Stimulated activated CD4-positive, alpha-beta T cell treated with anti-CD3 and anti-CD28 coated beads, Interleukin-1b, Interleukin-23, amount 100 ng/mL, for 1 hour (primary cell): ENCODE measurements at places on chromosomes 11 and 22.

- DNase-seq, result no peak
Measured at GRCh38 chr11:57604296-57605027, 7.0 kb downstream of the SERPING1 start.

- no peak for DNase-seq
Measured at GRCh38 chr11:27611947-27612455, 88.3 kb downstream of the BDNF start.

DNA sequence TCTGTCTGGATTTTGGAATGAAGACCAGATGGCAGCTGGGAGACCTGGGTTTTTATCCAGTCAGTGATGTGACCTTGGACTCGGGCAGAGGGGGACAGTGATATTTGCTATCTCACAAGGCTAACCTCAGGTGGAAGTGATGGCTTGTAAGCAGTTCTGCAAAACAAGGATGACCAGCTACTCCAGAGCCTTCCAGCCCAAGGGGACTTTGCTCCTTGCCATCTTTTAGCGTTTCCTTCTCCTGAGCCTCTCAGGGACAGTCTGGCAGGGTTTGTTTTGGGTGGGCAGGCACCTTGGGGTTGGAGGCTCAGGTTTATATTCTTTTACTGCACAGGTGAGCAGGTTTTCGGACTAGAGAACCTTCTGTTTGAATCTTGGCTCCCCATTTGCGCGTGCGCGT, 9.5 kb upstream of the OSBP2 start:
- DNase-seq, result no peak

DNA sequence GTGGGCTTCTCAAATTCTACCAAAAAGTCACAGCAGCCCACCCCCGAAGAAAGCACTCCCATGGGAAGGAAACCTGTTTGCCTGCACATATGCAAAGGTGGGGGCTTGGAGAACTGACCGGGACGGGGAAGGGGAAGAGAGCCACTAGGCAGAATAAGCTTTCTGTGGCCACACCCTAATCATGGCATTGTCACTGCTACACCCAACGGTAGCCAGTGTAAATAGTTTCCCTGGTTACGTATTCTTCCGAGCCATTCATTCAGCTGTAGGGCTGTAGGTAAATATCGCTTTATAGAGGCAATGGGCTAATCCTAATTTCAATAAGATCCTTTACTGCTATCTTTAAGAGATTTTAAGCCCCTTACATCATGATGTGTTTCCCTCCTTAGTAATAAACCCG, 61.7 kb downstream of the PRDM11 start:
- DNase-seq, result no peak

DNA sequence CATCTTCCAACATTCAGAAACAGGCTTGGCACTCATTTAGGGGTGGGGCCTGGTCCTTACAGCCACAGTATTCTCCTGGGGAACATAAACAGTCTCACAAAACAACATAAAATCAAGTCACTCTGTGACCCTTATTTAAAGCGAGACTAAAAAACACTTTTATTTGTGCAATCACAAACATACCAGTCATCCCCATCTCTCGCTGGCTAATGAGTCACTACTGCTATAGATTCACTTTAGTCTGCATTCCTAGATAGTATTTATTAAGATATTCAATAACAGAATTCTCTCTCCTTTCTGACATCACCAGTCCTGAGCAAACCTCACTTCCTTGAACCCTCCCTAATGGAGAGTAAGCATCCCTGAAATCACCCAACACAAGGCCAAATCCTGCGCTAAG, 68.0 kb downstream of the ZBTB44 start:
- no peak for DNase-seq

DNA sequence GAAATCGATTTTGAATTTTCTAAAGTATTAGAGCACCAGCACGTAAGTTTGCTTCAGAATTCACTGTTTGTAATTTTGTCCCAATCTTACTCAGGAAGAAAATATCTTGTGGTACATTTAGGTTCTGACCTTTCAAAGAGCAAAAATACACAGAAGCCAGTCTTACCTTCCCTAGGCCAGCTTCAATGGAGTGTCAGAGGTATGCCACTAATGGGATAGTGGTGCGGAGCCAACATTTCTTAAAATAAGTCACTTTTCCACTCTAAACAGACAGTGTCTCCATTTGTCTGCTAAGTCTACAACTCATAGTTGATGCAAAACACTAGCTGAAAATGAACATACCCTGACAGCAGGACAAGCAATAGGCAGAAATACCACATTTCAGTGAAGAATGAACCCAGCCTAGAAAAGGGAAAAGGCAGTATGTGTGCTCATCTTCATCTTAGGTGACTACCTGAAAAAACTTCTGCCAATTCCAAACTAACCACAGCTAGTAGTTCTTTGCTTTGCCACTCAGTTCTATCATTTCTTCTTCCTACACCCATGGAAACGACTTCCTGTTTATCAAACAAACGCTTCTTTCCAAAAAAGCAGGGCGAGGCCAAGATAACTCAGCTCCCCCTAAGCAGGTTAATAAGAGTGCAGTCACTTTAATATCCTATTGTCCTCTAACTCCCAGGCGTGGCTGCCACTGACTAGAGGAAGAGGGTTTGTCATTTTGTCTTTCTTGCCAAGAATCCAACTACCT, 94.0 kb upstream of the APOA1 start:
- no peak for DNase-seq

- DNase-seq, result no peak
Measured at GRCh38 chr11:91717169-91717568, 507.4 kb upstream of the FAT3 start.

- DNase-seq, result no peak
Measured at GRCh38 chr11:121762820-121763219, 310.1 kb upstream of the SORL1-AS1 start.

DNA sequence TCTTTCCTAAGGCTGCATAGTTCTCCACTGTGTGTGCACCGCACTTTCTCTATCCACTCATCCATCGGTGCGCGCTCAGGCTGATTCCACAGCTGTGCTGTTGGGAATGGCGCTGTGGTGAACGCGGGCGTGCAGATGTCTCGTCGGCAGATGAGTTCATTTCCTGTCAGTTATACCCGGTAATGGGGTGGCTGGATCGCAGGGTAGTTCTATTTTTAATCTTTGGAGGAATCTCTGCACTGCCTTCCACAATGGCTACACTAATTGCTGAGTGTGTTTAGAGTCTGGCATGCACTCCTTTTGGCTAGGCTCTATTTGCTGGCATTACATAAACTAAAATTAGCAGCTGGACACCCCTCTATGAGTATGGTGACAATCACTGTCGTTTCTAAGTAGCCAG, 27.9 kb upstream of the KRTAP5-7 start:
- DNase-seq, result no peak

DNA sequence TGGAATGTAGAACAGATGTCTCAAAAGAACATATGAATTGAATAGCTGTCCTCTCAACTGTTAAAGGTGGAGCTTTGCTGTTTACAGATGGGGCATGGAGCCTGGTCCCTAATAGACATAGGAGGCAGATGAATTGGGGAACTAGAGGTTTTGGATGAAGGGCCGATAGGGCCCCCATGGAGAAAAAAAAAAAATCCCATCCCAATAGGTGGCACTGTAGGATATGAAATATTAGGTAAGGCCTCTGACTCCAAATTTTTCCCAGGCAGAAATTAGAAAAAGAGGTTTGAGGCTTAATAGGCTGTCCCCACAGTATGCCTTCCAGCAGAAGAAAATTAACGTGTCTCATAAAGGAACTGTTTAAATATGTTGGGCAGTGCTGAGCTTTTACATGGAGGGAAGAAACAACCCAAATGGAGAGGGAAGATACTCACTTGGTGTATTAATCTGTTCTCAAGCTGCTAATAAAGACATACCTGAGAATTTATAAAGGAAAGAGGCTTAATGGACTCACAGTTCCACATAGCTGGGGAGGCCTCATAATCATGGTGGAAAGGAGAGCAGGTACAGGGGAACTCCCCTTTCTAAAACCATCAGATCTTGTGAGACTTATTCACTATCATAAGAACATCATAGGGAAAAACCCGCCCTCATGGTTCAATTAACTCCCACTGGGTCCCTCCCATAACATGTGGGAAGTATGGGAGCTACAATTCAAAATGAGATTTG, 30.1 kb upstream of the TMEM45B start:
- no peak for DNase-seq

DNA sequence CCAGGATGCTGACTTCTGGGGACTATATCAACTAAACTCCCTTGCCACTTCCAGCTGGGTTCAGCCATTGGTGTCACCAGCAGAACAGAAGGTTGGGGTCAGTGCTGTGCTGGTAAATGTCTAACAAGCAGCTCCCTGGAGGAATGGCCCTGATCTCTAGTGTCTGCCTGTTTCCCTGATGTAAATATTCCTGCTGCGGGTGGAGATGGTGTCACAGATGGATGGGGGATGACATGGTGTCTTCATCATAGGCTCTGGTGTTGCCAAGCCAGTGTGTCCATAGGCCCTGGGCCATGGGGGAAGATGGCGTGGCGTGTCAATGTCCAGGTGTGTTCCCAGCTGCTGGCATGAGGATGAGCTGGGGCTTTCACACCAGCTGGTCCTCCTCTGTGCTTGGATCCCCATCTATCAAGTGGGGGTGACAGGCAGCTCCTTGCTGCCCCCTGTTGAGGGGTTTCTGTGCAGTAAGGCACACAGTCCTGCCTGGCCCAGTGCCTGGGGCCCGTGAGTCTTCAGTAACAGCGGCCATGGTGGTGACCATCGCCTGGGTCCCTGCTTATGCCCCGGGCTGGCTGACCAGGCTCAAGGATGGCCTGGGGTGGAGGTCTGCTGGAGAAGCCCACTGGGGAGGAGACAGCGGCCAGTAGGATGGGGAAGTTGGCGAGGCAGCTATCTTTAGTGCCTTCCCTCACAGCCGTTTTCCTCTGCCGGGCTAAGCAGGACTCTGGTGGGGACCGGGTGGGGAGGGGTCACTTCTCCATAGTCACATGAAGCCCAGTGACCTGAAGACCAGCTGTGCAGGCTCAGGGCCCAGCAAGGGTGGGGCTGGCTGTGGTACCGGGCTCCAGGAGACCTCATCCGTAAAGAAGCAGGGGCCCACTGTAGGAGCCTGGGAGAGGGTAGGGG, 12.7 kb downstream of the RPL3 start:
- DNase-seq, result no peak

- DNase-seq, result no peak
Measured at GRCh38 chr11:57729479-57729878, 11.8 kb upstream of the SELENOH start.

DNA sequence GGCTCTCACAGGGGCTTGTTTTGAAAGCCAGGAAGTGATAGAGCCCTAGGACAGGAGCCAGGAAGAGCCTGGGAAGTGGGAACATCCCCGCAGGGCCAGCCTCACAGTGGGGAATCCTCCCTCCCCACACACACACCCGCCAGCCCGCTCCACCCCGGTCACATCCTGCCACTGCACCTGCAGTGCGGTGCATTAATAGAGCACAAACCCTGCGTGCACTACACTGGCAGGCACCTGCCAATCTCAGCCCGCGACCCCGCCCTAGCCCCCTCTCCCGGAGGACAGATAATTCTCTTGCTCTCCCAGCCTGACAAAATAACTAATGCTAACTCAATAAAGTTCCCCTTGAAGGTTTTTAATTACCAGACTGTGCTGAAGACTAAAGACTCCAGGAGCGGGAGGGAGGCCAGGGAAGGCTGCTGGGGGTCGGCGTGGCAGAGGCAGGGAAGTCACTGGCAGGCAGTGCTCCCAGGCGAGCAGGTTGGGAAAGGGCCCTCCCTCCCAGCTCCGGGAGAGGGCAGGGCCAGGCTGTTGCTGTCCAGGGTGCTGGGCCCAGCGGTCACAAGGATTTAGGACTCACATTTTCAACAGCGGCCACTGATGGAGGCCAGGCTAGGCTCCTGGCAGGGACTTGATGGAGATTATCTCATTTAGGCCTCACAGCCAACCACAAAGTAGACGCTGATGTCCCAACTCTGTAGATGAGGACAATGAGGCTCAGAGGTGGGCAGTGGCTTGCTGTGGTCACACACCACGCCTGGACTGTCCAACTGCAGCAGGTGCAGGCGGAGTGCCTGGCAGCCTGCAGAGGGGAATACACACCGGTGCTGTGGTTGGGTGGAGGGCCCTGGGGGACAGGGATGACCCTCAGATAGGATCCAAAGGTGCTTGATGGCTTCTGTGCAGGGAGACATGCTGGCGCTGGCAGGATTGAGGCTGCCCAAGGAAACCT, 23.9 kb upstream of the TCF20 start:
- DNase-seq, result no peak

DNA sequence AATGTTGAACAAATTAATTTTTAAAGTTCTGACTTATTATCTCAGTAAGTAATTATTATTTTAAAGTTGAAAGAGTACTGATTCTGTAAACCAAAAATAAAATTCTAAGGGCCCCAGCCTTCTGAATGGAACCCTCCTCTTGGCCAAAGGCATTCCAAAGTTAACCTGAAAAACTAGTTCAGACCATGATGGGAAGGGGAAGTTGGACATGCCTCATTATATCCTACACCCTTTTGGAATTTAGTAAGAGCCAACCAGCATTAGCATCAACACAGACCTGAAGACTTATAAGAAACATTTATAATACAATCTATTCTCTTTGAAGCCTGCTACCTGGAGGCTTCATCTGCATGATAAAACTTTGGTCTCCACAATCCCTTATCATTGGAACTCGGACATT, 18.9 kb downstream of the LGR4 start:
- DNase-seq, result no peak

- DNase-seq, result no peak
Measured at GRCh38 chr11:134669796-134670195, 257.8 kb upstream of the B3GAT1 start.

GRCh38 chr11:17528906-17529843, 15.0 kb downstream of the USH1C start:
- DNase-seq, result no peak

- no peak for DNase-seq
Measured at GRCh38 chr22:46758121-46758520, 4.3 kb upstream of the TBC1D22A start.

GRCh38 chr22:27660306-27660705, 141.2 kb downstream of the MN1 start:
- no peak for DNase-seq

DNA sequence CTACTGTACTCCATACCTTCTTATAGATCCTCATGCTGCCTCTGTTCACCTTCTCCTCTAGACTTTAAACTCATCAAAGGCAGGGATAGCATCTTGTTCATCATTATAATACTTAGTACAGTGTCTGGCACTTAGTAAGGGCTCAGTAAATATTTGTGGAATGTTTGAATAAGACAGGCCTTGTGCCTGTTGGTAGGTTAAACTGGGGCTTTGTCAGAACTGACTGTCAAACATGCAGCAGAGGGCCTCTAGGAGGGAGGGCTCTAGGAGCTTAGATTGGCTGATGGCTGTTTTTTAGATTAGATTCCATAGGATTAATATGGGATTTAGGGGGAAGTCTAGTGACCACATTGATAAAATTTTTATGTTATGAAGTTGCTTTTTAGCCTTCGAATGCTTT, 70.8 kb downstream of the RNF169 start:
- no peak for DNase-seq

DNA sequence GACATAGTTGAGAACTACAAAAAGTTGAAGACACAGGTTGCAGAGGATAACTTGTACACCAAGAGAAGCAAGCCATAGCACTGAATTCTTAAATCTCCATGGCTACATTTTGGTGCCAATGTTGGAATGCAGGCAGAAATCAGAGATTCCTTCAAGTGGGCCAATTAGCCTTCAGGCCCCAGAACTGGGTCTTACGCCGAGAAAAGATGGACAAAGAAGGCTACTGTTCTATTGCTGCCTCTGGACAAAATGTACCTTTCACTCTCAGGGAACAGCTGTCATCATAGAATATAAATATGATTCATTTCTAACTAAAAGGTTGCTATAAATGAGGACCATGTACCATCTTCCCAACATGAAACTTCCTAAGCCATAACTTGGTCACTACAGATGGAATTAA, 13.7 kb downstream of the TMEM216 start:
- DNase-seq, result no peak

GRCh38 chr11:119369132-119369925, 12.2 kb downstream of the USP2 start:
- DNase-seq, result no peak
